ENCODE measurements at places on chromosomes 12 and 14.

- DNase-seq: no peak
Observed at GRCh38 chr14:68233101-68233784, 413.7 kb downstream of the RAD51B start.

DNA sequence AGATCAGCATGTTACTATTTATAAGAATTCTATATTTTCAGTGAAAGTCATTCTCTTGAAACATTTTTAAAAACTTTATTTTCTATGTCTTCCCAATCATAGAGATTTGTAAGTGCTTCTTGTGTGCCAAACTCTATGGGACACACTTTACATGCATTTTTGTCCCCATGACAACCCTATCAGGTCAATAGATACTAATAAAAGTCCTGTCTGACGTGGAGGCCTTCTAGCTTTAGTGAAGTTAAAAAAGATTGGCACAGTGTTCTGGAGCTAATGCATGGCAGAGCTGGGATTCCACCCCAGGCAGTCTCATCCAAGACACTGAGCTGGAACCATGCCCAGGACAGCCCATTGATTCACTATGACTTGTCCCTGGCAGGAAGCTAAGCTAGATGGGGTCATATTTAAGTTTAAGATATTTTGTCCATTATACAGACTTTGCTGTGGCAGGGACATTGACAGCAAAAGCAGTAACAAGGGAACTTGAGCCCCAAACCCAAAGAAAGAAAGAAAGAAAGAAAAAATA lies 28.1 kb downstream of the TTC6 start:
- no peak for DNase-seq

GRCh38 chr12:92292016-92292415 lies 146.4 kb upstream of the BTG1 start:
- DNase-seq: no peak

DNA sequence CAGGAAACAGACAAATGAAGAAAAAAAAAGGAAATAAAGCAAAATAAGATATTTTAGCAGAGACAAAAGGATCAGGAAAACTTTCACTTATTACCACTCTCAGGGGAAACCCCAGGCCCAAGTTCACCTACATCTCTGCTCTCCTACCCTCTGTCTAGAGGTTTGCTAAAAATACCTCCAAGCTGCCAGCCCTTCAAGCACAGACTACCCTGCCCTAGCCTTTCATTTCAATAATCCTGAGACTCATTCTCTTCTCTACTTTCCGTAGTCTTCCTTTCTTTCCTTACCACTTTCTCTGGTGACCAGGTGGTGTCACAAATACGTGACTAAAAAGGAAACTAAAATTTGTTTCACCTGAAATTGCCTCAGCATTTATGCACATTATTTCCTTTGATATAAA lies 33.8 kb downstream of the RPAP3 start:
- no peak for DNase-seq

- no peak for DNase-seq
Observed at GRCh38 chr12:64400041-64400440, 4.2 kb upstream of the XPOT start.

DNA sequence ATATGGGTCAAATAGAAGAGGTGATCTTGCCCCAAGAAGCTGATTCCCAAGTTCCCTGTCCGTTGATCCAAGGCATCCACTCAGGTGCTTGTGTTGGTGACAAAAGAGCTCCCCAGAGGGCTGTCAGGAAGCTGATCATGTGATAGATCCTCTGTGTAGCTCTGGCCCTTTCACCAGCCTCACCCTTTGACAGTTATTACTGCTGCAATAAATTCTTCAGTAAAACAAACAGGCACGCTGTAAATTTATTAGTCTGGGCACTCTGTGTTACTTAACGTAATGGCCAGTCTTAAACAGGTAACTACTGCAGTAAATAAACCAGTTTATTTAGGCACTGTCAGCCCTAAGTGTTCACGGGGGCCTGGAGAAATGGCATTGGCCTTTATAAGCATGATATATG lies 473.9 kb downstream of the BCL11B start:
- no peak for DNase-seq

GRCh38 chr14:85057221-85057620 lies 472.7 kb upstream of the FLRT2 start:
- DNase-seq: peak; percentile 23
